AG08396 (cell line): ENCODE measurements at places on chromosomes 2 and 18.

- no peak for DNase-seq
These were observed 12.6 kb downstream of the GKN1 start for GRCh38 chr2:68987021-68987503.

- no peak for DNase-seq
These were observed 794.3 kb upstream of the ZEB2 start for GRCh38 chr2:145314119-145314633.

GRCh38 chr2:46954951-46955571, 39.5 kb upstream of the MCFD2 start:
- peak; percentile 91 for DNase-seq

DNA sequence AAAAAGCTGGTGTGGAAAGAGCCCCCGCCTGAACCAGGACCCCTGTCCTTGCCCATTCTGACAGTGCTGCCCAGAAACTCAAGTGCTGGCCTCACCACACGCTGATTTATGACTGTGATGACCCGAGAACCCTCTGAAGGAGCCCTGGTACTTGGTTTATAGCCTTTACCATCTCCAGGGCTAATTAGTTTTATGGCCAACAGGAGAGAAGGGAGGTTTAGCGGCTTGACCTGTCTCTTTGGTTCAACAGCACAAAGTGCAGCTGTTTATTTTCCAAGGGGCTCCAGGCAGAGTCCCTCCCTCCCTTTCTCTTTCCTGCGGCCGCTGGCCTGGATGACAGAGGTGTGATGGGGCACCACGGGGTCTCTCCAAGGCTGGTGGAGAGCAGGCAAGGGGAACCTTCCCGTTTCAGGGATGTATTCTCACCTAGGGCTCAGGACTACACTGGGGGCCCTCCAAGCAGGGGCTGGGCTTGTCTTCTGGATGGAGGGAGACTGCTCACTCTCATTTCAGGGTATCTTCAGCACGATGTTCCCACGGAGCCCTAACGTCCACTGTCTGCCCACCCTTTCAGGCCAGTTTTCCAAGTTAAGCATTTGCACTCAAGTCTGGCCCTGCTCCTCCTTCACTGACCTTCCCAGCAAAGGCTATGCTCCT, 174.2 kb upstream of the GLI2 start:
- DNase-seq: no peak

DNA sequence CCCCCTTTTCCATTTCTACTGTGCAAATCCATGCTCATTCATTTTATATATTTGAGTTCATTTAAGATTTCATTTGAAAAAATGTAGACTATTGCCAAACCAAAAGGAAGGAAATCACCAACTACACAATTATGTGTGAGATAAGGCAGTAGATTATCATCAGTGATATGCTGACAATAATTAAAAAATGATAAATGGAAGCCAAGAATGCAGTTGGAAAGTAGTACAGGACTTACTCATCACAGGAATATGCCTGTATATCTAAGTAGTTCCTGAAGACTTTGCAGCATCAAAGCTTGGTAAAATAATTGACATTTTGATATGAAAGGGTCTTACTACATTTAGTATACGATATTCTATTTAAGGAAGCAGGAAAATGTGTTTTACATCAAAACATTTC, 166.1 kb upstream of the OTX1 start:
- no peak for DNase-seq

GRCh38 chr18:55489034-55489986, 98.7 kb downstream of the TCF4 start:
- no peak for DNase-seq

- DNase-seq: no peak
These were observed 44.9 kb upstream of the LONRF2 start for GRCh38 chr2:100367163-100367562.

- DNase-seq: no peak
These were observed at the start of gene SP140 for GRCh38 chr2:230225486-230225885. Gene SP140, plus strand, starts transcription at chr2:230225736. Its CDS starts 109 bp downstream, at chr2:230225845.

DNA sequence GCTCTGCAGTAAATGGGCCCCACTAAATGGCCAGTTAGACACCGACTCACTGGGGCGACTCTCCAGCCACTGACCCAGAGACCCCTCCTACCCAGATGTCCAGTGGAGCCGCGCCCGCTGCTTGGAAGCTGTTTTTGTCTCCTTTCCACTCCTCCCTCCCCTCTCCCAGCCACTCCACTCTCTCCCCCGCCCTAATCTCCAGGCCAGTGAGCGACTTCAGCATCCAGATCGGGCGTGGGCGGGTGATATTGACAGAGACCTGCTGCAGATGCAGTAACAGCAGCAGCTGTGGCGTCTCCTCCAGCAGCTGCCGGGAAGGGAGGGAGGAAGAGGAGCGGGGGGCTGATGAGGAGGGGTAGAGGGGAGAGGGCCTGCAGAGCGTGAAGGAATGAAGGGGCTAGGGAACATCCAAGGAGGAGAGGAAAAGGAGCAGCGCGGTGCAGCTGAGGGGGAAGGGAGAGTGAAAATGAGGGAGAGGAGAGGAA, at the start of gene SCN7A:
SCN7A (minus strand) TSS at position 110 of the 485 bp plus-strand sequence. CDS start 16,553 bp downstream, outside the sequence.
- DNase-seq: peak; percentile 32

DNA sequence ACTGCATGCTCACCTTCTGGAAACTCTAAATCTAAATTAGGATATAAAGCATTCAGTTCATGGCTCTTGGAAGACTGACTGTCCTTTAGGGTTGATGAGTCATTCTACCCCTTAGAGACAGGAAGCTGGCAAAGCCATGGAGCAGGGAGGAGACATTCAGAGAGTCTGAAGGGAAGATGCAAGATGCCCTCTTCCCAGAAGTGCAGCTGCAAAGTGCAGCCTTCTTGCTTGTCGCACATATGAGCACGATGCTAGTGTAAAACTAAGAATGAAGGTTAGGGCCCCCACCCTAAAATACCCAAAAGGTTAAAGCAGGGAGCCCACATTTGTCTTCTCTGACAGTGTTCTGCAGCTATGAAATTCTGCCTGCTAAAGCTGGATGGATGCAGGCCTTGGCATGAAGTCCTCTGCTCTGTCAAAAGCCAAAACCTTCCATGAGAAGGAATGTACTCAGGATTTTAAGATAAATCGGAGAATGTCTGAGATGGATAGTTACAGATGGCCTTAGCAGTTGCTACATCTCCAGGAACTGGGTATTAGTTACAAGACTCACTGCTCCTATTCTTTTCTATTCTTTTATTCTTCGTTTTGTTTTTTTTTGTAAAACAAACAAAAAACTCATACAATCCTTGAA, 89.7 kb downstream of the POLE4 start:
- DNase-seq: peak; percentile 61

- DNase-seq: no peak
These were observed 284.6 kb downstream of the MBD5 start for GRCh38 chr2:148305476-148305875.

DNA sequence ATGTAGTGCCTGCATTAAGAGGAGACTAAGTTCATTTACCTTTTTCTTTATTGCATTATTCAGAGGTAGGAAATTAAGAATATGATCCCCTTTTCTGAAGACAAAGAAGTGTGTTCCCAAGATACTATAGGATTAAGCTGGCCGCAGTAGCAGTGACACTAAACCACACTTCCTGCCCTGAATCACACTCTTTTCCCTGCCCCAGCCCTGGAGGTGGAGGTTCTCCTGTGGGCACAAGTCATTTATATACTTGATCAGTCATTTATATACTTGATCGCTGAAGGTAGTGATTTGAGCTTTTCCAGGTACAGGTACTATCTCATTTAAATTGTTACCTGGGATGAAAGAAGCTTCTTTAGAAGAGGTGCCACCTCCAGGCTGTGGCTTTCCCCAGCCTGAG, 78.6 kb downstream of the ARMC9 start:
- DNase-seq: no peak

GRCh38 chr2:24850944-24851343, 57.7 kb downstream of the CENPO start:
- DNase-seq: no peak

GRCh38 chr2:233991196-233991595, 59.3 kb upstream of the SPP2 start:
- no peak for DNase-seq

GRCh38 chr2:132374551-132374950, 42.1 kb upstream of the GPR39 start:
- DNase-seq: no peak
